ENCODE measurements at places on chromosomes 13 and 19.

DNA sequence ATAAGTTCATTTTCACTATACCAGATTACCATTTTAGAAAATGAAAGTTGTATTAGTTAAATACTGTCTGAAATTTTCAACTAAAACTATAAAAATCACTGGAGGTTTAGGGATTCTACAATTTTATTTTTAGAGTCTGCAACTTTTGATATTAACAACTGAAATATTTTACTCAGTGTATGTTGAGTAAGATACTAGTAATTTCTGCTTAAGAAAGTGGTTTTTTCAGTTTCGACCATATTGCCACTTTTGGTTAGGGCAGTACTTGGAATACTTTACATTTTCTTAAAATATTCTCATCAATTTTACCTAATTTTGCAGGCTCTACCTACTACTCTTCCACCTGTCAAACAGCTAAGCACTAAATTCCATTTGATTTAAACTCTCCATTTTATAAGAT lies 59.6 kb downstream of the KCNRG start:
- no peak for DNase-seq

GRCh38 chr19:40053491-40053890 lies 2.5 kb downstream of the ZNF780B start:
- no peak for DNase-seq

DNA sequence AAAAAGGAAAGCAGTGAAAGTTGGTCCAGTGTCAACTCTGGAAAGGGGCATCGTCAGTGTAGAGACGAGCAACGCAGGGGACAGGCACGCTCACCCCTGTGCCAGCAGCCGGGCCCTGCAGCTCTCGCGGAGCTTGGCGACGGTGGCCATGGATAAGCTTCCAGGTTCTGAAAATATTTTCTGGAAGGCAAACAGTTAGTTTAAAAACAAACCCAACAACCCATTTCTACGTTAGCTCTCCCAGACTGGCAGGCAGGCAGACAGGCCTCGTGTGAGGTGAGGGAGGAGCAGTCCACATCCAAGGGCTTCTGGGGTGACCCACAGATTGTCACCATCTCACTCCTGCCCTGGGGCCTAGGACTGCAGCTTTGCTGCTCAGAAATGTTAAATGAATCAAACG lies 27.4 kb downstream of the LAMP1 start:
- no peak for DNase-seq

GRCh38 chr13:38879278-38879677 lies 111.4 kb downstream of the STOML3 start:
- DNase-seq: no peak

DNA sequence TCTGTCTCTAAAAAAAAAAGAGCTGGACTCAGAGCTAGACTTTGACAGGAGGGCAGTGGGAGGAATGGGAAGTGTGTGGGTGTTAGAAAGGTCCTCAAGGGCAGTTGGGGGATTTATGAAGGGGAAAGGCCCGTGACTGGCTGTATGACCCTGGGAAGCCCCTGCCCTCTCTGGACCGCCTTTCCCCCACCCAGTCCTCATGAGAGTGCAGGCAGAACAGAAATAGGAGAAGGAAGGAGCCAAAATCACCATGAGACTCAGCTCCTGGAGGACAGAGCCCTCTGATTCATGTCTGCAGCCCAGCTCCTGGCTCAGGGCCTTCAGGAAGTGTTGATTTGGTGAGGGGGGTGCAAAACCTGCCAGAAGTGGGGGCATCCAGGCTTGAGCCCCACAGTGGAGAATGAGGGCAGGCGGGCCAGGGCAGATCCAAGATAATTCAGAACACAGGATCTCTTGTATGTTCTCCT lies 8.7 kb upstream of the SMG9 start:
- DNase-seq: no peak

DNA sequence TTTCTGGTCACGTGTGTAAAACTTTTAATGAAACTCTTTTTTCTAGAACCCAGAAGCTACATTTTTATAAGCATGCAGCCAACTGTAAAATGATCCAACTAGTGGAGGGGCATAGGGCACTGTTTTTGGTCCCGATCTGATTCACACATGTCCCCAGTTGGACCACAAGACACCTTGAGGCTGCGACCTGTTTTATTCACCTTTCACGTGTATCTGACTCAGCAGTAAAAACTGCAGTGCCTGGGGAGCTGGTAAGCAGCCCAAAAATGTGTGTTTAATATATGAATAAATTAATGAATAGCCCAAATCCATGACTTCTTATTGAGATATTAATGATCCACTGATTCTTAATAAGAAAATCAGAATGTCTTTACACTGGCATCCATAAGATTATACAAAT lies 140.4 kb downstream of the COL4A1 start:
- no peak for DNase-seq

DNA sequence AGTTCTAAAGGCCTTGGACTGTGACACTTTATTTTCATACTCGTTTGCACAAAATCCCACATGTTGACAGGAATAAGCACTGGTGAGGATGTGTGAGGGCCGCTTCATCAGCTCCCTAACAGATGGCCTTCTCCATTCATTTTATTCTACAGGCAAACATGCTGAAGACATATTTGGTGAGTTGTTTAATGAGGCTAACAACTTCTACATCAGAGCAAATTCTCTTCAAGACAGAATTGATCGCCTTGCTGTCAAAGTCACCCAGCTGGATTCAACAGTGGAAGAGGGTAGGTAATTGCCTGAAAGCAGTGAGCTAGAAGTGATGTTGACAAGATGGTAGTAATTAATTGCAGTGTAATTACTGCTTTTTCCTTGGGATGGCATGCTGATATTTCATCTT lies 95.7 kb downstream of the GPR12 start:
- no peak for DNase-seq

- no peak for DNase-seq
These were observed 713.7 kb downstream of the SLITRK1 start for GRCh38 chr13:83168590-83168989.

DNA sequence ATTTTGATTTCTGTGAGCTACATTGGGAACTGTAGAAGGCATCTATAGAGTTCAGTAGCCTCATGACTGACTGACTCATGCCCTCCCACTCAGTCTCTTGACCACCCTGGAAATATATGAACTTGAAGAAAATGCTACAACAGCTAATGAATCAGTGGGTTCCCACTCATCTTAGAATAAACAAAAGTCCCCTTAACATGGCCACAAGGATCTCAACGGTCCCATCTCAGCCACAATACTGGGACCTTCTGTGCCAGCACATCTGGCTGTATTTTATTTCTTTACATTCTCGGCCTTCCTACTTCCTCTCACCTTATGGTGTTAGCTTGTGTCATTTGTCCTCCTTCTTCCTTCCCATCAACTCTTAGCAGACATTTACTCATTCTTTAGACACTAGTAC lies 619.8 kb downstream of the DCT start:
- DNase-seq: no peak

GRCh38 chr19:543910-544608 lies at the start of gene GZMM:
GZMM (plus strand) TSS chr19:544053; CDS start chr19:544072, 19 bp downstream.
- DNase-seq: peak; percentile 64

- no peak for DNase-seq
These were observed 21.6 kb downstream of the VSTM1 start for GRCh38 chr19:54041969-54042606.

DNA sequence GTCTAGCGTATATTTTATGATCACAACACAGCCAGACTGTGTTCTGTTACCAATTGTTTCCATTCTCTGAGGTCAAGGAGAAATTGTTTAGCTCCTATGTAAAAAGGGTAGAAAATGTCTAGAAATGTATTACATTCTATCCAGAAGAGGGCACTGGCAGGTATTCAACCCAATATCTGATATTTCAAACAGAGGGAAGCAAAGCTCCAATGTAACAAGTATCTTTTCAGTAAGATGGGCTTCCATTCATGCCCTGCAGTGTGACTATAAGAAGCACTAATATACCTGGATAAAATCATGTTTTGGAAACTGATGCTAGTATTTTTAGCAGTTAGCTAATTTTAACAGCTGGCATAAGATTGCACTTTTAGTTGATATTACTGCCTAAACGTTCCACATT lies 312.7 kb downstream of the FGF14 start:
- no peak for DNase-seq

- no peak for DNase-seq
These were observed 11.4 kb downstream of the ZIC2 start for GRCh38 chr13:99992949-99993351.

GRCh38 chr13:30895773-30896172 lies 10.3 kb upstream of the MEDAG start:
- DNase-seq: no peak

GRCh38 chr19:38276942-38277517 lies 12.7 kb downstream of the SPINT2 start:
- DNase-seq: no peak

DNA sequence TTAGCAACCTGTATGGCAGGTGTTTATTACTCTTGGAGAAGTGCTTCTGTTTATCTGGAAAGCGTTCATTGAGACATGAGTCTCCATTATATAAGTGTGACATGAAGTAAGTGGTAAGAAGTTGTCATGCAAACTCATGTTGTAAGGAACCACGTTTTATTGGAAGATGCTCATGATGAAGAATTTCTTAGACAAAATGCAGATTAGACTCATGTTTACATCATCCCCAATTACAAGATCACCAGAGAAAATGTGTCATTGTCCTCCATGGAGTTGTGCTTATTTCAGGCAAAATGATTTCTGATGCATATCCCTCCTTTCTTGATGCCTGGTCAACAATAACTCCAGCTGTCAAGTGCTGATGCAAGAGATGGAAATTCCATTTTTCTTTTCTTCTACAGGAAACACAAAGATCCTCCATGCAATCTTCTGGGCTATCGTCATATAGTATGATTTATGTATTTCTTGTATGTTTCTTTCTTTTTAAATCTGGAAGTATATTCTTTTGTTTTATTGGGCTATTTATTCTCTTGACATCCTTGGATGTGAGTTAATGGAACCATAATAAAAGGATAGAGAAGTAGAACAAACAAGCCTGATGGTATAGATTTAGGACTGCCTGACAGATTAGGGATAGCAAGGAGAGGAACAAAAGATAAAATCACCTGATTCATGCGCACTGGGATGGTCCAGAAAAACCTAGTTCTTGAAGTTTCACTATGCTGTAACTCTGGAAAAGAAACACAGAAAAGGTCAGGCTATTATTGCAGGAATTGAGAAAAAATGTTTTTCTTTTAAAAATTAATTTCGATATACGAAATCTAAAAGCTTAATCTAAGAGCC lies 50.7 kb upstream of the DIAPH3 start:
- no peak for DNase-seq

DNA sequence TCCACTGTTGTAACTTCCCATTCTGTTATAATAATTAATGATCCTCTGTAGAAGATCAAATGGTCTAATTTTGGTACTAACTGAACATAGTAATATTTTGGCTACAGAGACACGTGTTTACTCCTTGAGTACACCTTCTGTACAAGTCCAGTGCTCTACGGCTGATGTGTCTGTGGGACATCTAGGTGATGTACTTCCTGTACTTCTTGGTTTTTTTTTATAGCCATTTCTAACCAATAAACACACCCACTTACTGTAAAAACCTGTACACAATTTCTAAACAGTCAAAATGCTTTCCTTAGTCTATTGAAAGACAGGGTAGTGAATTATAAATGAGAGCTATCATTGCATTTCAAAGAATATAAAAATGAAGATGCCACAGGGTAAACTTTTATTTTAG lies 118.7 kb downstream of the RNF17 start:
- no peak for DNase-seq

- DNase-seq: no peak
These were observed 50.0 kb upstream of the RGCC start for GRCh38 chr13:41407380-41407779.

GRCh38 chr13:19985219-19985556 lies 26.7 kb downstream of the ZMYM2 start:
- DNase-seq: no peak

DNA sequence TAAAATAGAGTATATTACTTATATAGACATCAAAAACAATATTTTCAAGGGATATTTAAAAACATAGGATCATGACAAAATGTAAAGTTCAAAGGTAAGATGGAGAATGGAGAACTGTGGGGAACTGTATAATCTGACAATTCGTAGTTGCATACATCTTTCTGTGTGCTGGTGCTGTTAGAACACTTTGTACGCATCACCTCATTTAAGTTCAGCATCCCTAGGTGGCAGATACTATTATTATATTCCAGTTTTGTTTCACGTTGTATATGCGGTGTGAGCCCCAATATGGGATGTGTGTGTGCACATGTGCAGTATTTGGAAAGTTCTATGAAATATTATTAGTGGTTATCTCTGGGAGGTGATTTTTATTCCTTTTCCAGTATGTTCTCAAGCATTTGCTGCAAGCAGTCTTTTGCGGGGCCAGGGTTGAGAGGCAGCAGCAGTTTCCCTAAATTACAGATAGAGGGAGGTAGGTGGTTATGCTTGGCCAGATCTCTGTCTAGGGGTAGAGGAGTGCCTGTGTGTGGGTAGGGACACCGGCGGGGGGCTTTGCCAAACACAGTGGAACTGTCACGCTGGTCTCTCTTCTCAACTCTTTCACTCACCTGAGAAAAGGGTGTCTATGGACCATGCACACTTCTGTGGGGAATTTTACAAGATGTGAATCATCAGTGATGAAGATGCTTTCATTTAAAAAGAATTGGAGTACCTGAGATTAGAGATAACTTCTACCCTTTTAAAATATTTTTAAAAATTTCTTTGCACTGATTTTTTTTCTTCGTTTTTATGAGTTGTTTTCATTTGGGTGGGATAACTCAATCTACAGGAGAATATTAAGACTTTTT lies 55.6 kb upstream of the ALOX5AP start:
- DNase-seq: no peak

GRCh38 chr19:18304458-18305310 lies 18.2 kb downstream of the LSM4 start:
- peak; percentile 79 for DNase-seq

DNA sequence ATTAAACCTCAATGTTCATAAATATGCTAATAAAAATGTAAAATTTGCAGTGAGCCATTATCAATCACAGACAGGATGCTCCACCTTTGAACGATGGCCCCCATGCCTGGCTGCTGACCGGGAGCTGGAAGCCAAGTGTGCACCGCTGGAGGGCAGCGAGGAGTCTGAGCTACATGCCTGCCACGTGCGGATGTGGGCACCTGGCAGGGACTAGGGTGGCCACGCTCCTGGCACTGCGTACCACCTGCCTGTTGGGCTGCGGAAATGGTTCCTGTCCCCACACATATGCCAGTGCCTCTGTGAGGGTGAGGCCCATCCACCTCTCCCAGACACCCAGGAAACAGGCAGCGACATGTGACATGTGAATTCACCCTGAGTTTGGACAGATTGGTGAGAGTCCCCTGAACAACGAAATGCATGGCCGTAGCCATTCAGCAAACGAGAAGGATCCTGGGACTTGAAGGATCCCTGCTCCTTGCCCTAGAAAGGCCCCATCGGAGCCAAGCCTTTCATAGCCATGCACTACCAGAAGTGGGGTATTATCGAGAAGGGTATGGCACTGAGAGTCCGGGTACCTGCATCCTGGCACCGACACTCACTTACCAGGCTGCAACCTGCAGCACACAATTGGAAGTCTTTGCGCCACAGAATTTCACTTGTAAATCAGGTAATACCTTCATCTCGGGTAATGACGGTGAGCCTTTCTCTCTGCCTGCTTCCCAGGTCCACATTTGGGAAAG lies 35.8 kb downstream of the TSHZ3 start:
- no peak for DNase-seq

DNA sequence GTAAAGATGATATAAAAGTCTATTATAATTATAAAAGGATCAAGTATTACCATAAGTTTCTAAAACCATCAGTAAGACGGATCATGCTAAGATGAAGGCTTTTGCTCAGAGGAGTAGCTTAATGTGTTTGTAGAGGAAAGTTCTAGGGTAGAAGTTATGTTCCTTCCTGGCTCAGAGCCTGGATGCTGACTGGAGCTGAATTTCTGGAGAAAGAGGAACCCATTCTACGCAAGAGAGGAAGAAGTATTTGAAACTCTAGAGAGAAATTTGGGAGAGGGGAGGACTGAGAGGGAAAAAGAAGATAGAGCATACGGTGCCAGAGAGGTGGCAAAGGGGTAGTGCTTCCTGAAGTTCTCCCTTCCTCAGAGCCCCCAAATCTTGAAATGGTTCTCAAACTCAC lies 51.4 kb upstream of the SGCG start:
- DNase-seq: no peak
